Psoas muscle (tissue), 8 donors: ENCODE measurements at places on chromosomes 7 and 10. TPM values are rescaled to one million over a fixed set of nuclear protein-coding genes. Genes with fewer than 3 reads are reported as not detected.

The UNC5B gene
- 1.1 TPM for total RNA-seq

The JCAD gene
- total RNA-seq = 22.5 TPM

The VAX1 gene
- not detected for total RNA-seq

The RNF32 gene
- not detected for total RNA-seq

The HOXA7 gene
- 4.7 TPM for total RNA-seq

The OR2A12 gene
- not detected for total RNA-seq

The WNT2 gene
- not detected for total RNA-seq

The KAT6B gene
- total RNA-seq = 21.3 TPM

The KCNIP2 gene
- 2.4 TPM for total RNA-seq

The CDHR1 gene
- total RNA-seq = not detected

The SPDYE1 gene
- total RNA-seq = not detected

The TMEM130 gene
- total RNA-seq = not detected

The ARID5B gene
- total RNA-seq = 59.8 TPM

The CNPY1 gene
- not detected for total RNA-seq

The AGAP6 gene
- 5.0 TPM for total RNA-seq

The LIPF gene
- not detected for total RNA-seq

The ANK3 gene
- 110 TPM for total RNA-seq

The STEAP1 gene
- 0.59 TPM for total RNA-seq

The GHRHR gene
- not detected for total RNA-seq

The FAM13C gene
- 1.0 TPM for total RNA-seq

The PNLIPRP1 gene
- not detected for total RNA-seq

The LRRC17 gene
- total RNA-seq = 0.34 TPM

The GLI3 gene
- 4.9 TPM for total RNA-seq

The HECW1 gene
- total RNA-seq = 1.0 TPM

The NPC1L1 gene
- 0.24 TPM for total RNA-seq

The WEE2 gene
- total RNA-seq = not detected

The MSMB gene
- total RNA-seq = not detected

The TMEM184A gene
- total RNA-seq = 2.8 TPM

The NUP205 gene
- total RNA-seq = 15.7 TPM

The CCL24 gene
- not detected for total RNA-seq

The RBAK gene
- total RNA-seq = 5.0 TPM
